ENCODE measurements at places on chromosomes 7 and 10.

GRCh38 chr10:123000155-123000554, 8.4 kb downstream of the IKZF5 start:
- DNase-seq = no peak

GRCh38 chr10:78305311-78305710, 271.6 kb downstream of the RPS24 start:
- DNase-seq = no peak

DNA sequence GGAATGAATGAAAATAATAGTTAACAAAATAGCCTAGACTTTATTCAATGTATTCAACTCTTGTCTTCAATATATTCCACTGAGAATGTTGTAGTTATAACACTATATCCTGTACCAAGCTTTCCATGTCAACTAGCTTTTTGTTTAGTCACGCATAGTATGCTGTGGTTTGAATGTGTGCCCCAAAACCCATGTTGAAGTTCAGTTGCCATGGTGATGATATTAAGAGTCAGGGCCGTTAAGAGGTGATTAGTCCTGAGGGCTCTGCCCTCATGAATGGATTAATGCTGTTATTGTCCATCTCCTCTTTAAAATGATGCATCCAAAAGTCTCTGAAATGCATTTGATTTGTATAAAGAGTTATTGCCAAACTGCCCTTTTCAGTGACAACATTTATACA, 887.6 kb downstream of the NRG3 start:
- no peak for DNase-seq

DNA sequence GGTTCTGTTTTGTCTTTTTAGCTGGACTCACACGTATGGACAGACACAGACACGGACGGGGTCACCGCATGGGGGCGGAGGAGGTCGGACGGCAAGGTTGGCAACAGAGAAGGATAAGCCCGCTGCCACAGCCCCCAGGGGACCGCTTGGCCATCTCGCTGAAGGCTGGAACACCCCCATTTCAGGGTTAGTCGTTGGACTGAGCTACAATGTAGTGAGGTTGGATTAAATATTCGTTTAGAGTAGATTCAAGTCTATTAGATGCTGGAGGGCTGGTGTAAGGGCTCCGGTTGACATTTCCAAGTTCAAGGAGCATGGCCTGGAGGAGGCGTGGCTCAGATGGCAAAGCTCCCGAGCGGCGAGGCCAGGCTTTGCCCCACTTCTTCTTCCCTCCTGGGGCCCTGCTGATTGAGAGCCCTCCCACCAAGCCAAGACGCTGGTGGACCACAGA, 35.2 kb downstream of the PPIF start:
- no peak for DNase-seq

DNA sequence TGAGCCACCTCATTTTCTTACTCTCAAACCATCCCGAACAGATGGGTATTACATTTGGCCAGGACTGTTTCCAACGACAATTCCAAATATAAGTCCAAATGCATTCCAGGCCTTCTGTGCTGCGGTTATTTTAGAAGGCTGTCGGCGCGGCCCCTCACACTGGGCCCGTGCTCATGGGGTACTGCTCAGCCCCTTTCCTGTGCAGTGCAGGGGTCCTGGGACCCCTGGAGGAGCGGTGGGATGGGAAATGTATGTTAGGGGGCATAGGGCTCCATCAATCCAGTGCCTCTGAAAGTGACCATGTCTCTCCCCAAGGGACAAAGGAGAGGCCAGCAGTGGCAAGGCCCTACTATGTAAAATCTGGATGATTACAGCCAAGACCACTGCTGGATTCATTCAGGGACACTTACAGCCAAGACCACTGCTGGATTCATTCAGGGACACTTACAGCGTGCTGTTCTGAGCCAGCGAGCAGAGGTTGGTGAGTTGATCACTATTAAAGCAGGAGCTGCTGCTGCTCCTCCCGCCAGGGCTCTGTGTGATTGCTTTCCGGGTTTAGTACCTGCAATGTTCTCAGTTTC, 66.3 kb downstream of the CHST15 start:
- DNase-seq = no peak

- no peak for DNase-seq
Observed at GRCh38 chr10:3412071-3412582, 239.5 kb upstream of the PITRM1 start.

- no peak for DNase-seq
Observed at GRCh38 chr10:96532523-96532922, 18.8 kb upstream of the TLL2 start.

- peak; percentile 38 for DNase-seq
Observed at GRCh38 chr10:110568055-110568735, 700 bp downstream of the SMC3 start.

Measured in stimulated activated CD4-positive, alpha-beta T cell treated with anti-CD3 and anti-CD28 coated beads, Interleukin-15, amount 100 ng/mL, for 1 hour (primary cell).